Kidney capillary endothelial cell (primary cell): ENCODE measurements at places on chromosomes 1 and 21.

DNA sequence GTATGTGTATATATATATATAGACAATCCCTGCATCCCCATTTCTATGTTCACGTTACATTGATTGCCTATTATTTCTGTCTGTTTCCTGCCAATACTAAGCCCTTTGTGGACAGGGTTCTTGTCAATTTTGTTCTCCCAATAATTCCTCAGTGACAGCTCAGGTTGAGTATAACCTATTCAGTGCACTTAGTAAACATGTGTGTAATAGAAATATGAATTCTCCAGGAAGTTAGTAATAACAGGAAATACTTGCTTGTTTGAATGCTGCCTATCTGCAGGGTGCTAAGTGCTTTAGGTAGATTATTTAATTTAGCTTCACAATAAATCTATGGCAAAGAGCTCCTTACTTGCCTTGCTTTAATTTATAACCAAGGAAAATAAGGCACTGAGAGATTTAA is 52.8 kb upstream of the PTGFR start:
- no peak for DNase-seq

DNA sequence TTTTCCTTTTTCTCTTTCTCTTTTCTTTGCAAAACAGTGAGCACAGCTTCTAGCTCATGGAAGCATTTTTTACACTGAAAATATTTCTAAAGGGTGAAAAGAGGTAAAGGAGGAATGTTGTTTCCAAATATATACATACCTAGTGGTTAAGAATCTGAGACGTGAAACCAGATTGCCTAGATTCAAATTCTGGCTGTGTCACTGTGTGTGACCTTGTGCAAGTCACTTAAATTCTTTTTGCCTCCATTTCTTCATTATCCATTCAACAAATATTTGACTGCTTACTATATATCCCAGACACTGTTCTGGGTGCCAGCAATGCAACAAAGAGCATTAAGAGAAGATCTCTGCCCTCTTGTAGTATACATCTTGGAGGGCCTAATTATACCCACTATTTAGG is 53.3 kb downstream of the ZFYVE9 start:
- DNase-seq, result no peak

DNA sequence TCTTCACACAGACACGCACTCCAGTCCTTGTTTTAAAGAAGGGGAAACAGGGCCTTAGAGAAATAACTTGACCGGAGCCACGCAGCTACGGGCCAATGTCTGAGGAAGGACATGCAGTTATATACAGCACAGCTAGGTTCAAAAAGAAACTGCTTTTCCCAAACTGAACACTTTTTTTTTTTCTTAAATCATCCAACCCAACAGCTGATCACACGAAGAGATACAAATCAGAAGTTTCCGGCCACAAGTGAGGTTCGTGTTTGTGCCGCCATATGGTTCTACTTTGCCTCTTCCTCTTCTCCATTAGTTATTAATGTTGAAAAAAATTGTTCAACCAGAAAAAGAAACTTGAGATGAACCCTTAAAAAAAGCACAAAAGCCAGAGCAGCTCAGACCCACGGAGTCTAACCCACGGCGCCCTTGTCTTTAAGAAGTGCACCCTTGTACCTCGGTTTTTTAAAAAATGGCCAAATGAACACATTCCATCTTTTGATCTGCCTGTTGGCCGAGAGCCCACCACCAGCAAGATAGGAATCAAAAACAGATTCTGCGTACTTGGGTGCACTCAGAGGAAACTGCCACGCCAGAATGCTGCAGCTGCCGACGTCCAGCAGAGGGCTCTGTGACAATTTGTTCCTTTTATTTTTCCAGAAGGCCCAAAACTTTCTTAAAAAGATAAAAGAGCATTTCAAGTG is 78.9 kb downstream of the SLC66A1 start:
- DNase-seq, result peak; percentile 10

GRCh38 chr1:12424087-12424529 is 193.9 kb downstream of the DHRS3 start:
- DNase-seq, result no peak

GRCh38 chr1:16354619-16355018 is 2.3 kb upstream of the FBXO42 start:
- DNase-seq, result no peak

DNA sequence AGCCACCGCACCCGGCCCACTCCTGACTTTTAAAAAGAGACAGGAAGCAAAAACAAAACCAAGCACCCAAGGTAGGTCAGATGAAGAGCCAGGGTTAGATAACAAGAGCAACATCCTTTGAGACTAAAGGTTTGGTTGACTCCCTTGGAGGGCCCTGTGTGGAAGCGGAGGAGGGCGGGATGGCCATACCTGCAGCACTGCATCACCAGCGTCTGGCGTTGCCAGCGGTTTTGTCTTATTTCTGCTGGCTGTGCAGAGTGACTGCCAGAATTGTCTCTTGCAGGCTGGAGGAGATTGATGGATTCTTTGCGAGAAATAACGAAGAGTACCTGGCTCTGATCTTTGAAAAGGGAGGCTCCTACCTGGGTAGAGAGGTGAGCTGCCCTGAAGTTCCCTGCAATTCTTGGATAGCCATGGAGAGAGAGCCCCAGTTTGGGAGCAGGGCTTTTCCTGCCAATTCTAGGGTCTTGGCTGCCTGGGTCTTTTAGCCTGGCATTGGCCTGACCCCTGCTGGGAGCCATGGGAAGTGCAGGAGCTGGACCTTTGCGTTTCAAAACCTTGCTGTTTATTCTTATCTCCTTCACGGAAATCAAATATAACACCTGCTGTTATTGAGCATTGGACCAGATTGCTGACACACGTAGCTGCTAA is 24.0 kb downstream of the QSOX1 start:
- DNase-seq, result peak; percentile 50

GRCh38 chr21:43872531-43873197 is 7.6 kb downstream of the AGPAT3 start:
- no peak for DNase-seq

DNA sequence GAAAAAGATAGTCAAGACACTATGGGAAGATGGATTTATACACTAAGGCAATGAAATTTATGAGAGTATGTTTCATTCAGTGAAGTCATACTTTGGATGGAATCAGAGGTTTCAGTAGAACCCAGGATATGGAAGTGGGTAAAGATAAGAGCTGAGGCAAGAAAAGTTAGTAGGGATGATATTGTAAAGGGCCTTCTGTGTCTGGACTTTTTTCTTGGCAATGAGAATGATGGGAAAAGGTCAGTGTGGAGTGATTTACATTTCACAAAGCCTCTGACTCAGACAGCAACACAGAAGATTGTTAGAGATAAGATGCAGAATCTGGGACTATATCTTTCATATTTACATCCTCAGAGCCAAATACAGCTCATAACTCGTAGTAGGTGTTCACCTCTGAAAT is 32.1 kb downstream of the SH3BGR start:
- DNase-seq, result no peak

DNA sequence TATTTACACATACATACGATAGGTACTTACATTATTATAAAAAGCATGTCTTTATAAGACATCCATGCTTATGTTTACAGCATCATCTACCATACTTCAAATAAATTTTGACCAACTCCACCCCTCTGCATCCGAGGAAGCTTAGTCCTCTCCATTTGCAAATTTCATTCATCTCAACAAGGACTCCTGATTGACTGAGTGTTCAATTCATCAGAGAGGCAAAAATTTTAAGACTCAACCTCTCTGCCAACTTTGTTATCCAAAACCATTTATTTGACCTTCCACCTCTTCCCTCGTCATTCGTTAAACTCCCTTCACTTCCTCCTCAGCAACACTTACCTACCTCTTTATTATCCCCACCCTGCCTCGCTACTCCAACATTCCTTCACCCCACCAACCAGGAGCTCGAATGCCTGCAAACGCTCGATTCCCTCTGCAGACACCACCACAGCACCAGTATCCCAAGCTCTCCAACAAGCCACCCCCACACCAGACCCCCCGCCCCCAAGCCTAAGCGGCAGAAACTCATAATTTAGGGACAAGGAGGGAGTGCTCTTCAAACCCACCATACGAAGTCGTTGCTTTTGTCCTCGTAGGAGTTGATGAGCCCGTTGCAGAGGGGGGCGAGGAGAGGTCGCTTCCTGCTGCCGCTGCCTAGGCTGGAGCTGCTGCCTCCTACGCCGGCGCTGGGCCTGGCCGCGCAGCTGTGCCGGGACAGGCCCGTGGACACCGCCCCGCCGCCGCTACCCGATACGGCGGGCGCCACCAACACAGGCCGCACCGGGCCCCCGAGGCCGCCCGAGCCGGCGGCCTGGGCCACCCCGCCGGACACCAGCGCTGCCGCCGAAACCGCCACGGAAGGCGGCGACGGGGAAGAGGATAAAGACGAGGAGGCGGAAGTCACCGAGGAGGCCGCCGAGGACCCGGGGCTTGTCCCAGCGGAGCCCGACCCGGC is 803 bp downstream of the COP1 start:
- peak; percentile 33 for DNase-seq

- DNase-seq, result no peak
These were observed 39.2 kb downstream of the UBE2G2 start for GRCh38 chr21:44762221-44763049.

DNA sequence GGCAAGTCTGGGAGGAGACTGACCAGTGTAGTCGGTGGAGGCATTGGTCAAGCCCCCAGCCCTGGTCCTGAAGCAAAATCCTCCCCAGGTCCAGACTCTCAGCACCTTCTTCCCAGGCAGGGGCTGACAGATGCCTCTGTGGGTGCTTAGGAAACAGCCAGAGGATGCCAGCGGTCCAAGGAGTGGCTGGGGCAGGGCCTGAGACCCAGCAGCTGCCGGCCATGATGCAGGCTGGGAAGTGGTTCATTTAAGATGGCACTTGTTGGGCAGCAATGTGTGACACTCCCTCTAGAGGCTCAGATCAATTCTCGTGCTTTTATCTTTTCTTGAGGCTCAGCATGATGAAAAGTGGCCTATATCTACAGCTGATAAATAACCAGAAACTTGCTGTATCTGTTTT is 165.0 kb upstream of the VAMP3 start:
- DNase-seq, result no peak
